Activated CD4-positive, alpha-beta memory T cell treated with anti-CD3 and anti-CD28 coated beads for 36 hours (primary cell): ENCODE measurements at places on chromosomes 11 and 22.
A peak's percentile ranks its signal among the peaks of the same experiment; 100 is the strongest.

GRCh38 chr11:114678125-114679036, at the start of gene NXPE2:
TSS of gene NXPE2 (plus strand) at chr11:114678527. CDS start at chr11:114678576, 49 bp downstream.
- no peak for DNase-seq

DNA sequence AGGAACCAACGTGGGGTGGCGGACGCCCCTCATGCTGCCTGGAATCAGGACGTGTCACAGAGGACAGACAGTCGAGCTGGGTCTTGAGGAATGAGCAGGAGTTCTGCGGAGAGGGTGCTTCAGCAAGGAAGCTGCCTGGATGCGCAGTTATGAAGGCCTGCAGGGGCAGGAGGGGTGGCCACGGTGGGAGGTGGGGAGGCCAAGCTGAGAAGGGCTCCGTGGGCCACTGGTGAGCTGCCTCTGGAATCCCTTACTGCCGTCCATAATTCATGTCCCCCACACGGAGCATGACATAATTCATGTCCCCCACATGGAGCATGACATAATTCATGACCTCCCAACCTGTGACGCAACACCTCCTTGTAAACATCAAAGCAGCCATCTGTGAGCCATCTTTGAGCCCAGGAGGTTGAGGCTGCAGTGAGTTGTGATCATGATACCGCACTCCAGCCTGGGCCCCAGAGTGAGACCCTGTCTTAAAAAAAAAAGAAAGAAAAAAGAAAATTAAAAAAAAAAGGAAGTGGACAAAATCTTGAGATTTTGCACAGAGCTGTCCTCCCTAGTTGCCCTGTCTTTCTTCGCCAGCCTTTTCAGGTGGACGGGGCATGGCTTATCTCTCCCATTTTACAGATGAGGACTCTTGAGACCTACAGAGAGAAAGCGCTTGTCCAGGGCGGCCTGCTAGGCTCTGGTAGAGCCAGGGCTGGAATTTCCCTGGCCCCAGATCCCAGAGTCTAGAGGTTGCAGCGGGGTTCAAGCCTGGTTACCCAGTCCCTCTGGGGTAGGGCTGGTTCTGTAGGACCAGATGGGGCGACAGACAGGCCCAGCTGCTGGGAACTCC, 24.3 kb upstream of the PICK1 start:
- no peak for DNase-seq

GRCh38 chr11:64485074-64485473, 105.9 kb upstream of the SLC22A12 start:
- no peak for DNase-seq

GRCh38 chr22:27370269-27370668, 431.3 kb downstream of the MN1 start:
- DNase-seq: peak; percentile 11

GRCh38 chr11:74681686-74682651, 49.3 kb downstream of the CHRDL2 start:
- no peak for DNase-seq

- no peak for DNase-seq
Measured at GRCh38 chr22:36079041-36079440, 50.4 kb upstream of the RBFOX2 start.

GRCh38 chr11:35138606-35138942, 397 bp upstream of the CD44 start:
- DNase-seq: no peak

- no peak for DNase-seq
Measured at GRCh38 chr11:94472916-94473799, 20.5 kb downstream of the MRE11 start.

DNA sequence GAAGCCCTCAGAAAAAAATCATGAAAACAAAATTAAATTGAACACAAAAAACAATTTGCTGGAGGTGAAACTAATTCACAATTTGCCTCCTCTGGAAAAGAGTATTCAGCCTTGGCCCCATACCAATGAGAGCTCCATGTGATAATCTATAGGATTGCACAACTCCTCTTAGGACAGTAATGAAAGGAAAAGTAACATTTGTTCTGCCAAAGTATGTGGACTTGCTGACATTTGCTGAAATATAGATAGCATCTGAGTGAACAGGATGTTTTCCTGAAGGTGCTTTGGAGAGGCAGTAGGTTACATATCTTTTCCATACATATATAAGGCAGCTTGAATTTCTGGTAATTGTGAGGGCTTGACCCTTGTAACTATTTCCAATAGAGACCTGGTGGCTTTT, 122.8 kb downstream of the OR4C45 start:
- DNase-seq: no peak

DNA sequence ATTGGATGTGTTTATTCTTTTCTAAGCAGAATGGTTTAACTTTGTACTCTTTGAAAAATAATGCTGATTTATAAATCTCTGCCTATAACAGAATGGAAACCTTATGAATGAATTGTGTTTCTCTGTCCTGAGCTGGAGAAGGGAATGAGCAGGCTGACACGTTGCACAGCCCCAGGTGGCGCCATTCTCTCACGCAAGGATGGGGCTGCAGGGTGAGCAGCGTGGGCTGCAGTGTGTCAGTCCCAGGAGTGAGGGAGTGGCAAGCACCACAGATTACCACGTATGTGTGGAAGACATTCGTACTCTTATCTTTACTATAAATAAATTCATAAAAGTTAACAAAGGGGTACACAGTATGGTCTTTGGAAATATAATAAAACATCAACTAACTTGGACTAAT, 33.4 kb downstream of the FDX1 start:
- DNase-seq: peak; percentile 43

- no peak for DNase-seq
Measured at GRCh38 chr11:117759305-117759704, 37.7 kb downstream of the DSCAML1 start.

DNA sequence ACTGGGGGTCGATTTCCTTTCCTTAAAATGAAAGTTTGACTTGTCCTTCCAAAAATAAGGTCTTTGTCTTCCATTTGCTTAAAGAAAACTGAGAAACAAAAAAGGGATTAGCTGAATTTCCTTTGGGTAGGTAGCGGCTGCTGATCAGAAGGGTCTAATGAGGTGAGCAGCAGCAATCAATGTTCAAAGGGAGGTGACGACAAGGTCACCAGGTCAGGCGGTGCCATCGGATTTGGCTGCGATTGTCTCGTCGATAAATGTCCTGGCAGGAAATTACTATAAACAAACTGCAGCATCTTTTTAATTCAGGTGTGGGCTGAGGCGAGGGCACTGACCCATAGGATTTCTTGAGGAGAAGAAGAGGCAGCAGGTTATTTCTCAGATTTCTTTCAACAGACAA, 480.1 kb downstream of the NTM start:
- no peak for DNase-seq

GRCh38 chr22:50547263-50547985, 1.7 kb downstream of the KLHDC7B start:
- DNase-seq: no peak

- DNase-seq: no peak
Measured at GRCh38 chr11:111663820-111664219, 61.6 kb downstream of the SIK2 start.

- no peak for DNase-seq
Measured at GRCh38 chr11:130673698-130674097, 225.3 kb downstream of the ADAMTS15 start.

GRCh38 chr11:12433571-12434324, 56.4 kb downstream of the PARVA start:
- DNase-seq: no peak

GRCh38 chr11:85685125-85685819, 723 bp downstream of the CCDC89 start:
- no peak for DNase-seq

GRCh38 chr11:83725728-83726127, 439.6 kb upstream of the CCDC90B start:
- DNase-seq: no peak

- DNase-seq: no peak
Measured at GRCh38 chr11:109435121-109435742, 13.2 kb downstream of the C11orf87 start.

DNA sequence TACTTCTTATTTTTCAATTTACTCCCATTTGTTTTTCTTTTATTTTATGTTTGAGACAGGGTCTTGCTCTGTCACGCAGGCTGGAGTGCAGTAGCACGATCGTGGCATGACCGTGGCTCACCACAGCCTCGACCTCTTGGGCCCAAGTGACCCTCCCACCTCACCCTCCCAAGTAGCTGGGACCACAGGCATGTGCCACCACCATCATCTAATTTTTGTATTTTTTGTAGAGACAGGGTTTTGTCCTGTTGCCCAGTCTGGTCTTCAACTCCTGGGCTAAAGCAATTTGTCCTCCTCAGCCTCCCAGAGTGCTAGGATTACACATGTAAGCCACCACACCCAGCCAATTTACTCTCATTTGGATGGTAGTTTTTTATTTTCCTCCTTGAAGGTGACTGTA, 679.3 kb upstream of the CCDC179 start:
- no peak for DNase-seq

DNA sequence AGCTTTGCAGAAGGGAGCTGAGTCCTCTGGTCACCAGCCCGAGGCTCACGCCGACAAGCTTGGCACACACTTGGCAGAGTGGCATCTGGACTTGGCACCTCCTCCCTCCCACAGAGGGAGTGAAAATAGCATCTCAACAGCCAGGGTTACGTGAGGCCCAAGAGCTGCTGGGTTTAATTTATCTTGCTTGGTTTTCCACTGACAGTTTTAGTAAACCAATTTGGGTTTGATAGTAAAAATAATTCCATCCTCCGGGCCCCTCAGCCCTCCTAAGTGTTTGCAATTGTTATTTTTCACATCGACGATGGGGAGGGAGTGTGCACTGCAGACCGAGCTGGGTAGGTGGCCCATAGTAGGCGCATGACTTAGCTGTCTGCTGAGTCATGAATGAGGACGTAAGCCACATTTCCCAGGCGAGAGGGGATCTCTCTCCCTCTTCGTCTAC, 107.6 kb upstream of the ASPHD2 start:
- no peak for DNase-seq

GRCh38 chr11:75869661-75870455, 54.8 kb downstream of the UVRAG start:
- no peak for DNase-seq

DNA sequence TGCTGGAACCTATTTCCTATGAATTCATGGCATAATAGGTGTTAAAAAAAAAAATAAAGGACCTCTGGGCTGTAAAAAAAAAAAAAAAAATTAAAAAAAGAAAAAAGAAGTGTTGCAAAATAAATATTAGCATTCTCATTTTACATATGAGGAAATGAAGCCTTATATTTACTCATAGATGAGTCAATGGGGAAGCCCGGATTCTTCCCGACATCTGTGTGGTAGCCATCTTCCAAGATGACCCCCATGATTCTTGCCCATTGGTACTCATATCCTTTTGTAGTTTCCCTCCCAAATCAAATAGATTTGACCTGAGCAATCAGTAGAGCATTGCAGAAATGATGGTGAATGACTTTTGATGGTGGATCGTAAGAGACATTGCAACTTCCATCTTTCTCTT, 3.0 kb upstream of the SWAP70 start:
- DNase-seq: no peak

- peak; percentile 83 for DNase-seq
Measured at GRCh38 chr22:20981787-20982562, at the start of gene LZTR1. TSS of gene LZTR1 (plus strand) at chr22:20982297. CDS start at chr22:20982372, 75 bp downstream.

- no peak for DNase-seq
Measured at GRCh38 chr11:78453140-78453935, 35.7 kb upstream of the GAB2 start.

DNA sequence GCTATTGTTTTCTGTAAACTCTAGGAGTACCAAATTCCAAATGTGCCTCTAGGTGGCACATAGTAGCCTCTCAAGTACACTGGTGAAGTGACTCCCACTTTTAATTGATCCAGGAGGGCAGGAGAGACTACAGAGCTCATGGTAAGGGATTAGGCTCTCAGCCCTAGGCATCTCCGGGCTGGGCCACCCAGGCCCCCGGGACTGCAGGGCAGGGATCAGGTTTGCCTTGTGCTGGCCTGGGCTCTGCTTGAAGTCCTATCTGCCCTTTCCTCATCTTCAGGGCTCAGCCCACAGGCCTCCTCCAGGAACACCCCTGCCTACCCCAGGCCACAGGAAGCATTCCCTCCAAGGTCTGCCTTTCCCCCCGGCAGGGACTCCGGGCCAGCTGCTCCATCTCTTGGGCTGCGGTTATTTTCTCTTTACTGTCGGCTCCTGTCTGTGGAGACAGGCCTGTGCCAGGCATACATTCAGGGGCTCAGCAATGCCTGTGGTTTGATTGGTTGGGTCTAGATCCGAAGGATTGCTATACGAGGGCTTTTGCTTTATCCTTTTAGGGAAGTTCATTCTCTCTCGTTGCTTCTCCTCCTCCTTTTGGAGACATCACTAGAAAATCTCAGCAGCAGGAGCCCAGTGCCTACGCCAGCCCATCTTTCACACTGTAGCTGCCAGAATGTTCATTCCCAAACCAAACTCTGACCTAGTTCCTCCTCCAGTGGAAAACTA, 32.8 kb downstream of the PARVA start:
- no peak for DNase-seq

GRCh38 chr22:40610329-40610850, 26.1 kb downstream of the MRTFA start:
- no peak for DNase-seq

DNA sequence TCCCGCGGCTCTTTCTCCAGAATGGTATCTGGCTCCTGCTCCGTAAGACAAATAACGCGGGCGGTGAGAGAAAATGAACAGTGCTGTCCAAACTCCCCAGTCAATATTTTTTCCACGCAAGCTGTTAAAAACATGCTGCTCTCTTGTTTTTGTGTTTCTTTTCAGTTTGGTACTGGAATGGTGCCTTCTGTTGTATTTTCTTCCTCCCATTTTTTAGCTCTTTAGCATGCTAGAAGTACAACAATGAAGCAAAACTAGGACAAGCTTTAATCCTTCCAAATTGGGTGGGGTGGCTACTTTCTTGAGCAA, 599 bp upstream of the PPP2R1B start:
- DNase-seq: no peak

GRCh38 chr11:102590276-102591049, 34.7 kb downstream of the MMP20 start:
- no peak for DNase-seq

DNA sequence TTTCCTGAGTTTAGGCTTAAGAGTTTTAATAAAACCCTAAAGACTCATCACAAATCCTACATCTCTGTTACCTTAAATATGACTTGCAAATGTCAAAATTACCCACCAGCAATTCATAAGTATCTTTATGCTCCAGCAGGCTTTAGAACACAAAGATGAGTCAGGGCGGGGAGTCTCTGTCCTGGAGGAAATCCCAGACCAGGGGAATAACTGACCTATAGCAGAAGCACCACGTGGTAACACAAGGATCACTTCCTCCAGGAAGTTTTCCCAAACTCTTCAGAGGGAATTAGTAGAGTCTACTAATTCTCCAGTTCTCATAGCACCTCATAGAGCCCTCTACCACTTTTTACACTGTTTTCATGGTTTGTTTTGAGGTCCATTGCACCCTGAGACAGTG, 217.0 kb downstream of the NAV2 start:
- no peak for DNase-seq

GRCh38 chr11:94513091-94513490, 830 bp downstream of the C11orf97 start:
- DNase-seq: no peak

- DNase-seq: no peak
Measured at GRCh38 chr22:22997988-22998387, 72.3 kb upstream of the GNAZ start.

DNA sequence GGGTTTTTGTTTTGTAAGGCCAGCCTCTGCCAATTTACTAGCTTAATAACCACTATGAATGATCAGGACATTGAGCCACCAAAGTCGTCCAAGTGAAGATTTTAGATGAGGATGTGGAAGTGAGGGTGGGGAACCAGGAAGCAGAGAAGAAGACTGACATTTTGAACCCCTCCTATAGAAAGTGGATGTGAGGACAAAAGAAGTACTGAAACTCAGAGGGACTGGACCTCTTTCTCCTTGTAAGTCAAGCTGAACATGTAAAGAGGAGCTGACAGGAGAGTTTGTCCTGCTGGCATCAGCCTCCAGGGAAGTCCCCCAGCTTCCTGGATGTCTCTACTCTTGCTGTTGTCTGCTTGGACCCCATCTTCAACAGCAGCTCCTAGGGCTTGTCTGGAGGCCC, 338.2 kb upstream of the NCAM1 start:
- no peak for DNase-seq
